ENCODE measurements at places on chromosomes 6 and 20.

DNA sequence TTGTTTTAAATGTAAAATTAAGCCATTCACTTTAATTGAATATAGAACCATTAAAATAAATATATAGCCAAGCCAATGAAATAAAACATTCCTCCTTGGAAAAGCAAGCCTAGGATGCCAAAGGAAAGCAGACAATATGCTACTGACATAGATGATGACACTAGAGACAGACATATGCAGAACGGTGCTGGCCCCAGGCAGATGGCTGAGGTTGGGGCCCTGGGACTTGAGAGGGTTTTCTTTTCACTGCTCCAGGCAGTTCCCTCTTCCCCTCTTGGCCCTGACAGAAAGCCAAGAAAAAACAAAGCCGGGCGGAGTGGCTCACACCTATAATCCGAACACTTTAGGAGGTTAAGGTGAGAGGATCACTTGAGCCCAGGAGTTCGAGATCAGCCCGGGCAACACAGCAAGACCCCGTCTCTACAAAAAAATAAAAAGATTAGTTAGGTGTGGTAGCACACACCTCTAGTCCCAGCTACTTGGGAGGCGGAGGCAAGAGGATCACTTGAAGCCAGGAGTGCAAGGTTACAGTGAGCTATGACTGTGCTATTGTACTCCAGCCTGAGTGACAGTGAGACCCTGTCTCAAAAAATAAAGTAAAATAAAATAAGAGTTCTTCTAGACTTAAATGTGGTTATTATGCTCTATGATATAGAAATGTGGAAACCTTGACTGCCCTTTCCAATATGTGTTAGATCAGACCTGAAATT, 31.2 kb downstream of the FASTKD5 start:
- DNase-seq: no peak

DNA sequence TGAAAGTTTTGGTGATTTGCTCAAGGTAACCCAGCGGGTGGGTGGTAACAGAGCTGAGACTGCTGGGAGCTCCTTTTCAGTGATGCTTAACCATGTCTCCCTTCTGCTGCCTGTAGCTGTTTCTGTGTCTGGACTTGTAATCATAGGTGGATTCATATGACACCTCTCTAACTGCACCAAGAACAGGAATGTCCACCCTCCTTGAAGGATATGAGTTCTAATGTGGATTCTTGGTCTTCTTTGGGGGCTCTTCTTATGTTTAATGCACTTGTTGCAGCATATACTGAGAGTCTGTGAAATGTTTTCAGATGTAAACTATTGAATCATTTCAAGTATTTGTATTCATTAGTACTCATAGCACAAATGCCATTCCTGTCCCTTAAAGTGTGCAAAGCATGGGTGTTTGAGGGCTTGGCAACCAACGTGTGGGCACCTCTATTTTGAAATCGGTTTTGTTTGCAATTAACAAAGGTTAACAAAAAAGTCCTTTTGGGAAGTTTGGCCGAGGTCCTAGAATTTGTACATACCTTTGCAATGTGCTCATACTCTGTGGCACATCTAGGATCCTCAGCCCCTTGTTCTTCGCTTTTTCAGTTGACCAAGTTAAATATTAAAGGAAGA, 138.0 kb downstream of the SOX4 start:
- no peak for DNase-seq

DNA sequence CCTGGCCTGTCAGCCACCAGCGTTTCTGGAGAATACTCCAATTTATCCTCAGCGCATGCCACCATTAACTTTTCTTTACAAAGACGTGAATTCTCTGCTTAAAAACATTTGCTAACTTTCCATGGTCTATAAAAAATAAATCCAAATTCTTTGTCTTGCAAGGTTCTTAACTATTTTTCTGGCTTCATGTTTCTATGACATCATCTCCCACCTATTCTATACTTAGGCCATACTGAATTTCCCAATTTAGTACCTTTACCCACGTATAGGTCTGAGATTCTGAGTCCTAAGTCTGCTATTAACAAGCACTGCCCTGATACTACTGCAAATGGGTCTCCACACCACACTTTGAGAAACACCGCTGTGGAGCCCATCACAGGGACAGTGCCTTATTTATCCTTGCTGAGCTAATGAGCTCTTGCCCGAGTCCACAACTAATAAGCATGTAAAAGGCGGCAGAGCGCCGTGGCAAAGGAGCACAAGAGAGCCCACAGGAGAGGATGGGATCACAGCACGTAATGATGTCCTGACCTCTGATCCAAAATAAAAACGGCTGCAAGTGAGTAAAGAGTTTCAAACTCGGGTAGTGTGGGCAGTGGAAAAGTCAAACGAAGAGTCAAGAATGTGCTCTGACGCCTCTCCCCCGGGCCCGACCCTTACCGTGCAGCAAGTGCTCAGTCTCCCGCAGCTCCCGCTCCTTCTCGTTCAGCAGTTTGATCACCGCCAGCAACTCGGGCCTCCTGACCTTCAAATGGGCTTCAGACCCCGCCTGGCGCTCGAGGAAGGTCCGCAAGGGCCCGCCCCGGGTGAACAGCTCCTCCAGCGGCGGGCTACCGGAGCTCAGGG, 519 bp downstream of the MTRF1L start:
- DNase-seq: peak; percentile 32

- no peak for DNase-seq
Observed at GRCh38 chr20:64180673-64181072, 16.4 kb downstream of the MYT1 start.

DNA sequence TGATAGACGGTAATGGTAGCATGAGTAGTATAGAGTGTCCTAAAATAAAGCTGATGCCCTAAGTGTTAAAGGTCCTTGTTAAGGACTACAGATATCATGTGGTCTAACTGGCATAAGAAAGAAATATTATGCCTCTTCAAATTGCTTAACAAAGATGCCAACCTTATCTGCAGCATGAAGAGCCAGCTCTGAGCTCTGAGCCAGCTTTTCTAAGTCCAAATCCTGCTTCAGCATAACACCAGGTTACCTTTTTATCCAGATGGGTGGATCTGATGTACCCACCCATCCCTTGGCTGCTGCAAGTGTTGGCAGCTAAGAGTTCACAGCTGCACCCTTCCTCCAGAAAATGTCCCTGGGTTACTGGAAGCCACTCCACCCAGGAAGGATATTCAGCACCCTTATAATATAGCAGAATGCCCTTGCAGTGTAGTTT, 83.8 kb downstream of the TENT5A start:
- DNase-seq: no peak

DNA sequence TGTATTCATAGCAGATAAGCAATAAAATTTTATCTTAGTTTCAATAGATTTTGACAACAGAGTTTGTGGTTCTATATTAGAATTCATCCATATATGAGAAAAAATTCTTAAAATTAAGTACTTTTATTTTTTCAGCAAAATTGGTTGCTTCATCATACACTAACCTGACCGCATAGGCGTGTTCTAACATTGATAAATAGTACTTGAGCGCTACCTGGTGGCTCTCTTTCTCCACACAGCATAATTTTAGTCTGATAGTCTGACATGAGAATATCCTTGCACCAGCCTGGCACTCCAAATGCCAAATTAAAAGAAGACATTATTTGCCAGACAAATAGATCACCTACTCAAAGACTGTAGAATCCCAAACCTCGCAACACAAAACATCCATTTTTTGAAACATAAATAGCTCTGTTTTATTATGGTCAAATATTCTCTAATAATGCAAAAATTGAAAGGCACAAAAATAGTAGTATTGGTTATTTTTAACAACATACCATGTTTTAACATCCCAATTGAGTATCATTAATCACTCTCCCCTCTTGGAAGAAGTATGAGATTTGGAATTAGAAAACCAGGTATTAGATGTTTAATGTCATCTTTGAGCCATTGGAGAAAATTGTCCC, 33.0 kb upstream of the FILIP1 start:
- DNase-seq: peak; percentile 59

- peak; percentile 29 for DNase-seq
Observed at GRCh38 chr6:142478117-142478516, 176.3 kb downstream of the ADGRG6 start.

DNA sequence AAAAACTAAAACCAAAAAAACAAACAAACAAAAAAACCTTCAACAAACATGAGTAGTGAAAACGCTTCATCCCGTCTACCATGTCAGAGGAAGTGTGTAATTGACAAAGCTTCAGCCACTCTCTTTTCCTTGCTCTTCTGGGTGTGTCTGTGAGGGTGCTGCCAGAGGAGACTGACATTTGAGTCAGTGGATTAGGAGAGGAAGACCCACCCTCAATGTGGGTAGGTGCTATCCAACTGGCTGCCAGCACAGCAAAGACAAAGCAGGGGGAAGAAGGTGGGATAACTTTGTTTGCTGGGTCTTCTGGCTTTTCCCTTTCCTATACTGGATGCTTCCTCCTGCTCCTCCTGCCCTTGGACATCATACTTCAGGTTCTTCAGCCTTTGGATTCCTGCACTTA, 145.6 kb downstream of the TASP1 start:
- DNase-seq: no peak

DNA sequence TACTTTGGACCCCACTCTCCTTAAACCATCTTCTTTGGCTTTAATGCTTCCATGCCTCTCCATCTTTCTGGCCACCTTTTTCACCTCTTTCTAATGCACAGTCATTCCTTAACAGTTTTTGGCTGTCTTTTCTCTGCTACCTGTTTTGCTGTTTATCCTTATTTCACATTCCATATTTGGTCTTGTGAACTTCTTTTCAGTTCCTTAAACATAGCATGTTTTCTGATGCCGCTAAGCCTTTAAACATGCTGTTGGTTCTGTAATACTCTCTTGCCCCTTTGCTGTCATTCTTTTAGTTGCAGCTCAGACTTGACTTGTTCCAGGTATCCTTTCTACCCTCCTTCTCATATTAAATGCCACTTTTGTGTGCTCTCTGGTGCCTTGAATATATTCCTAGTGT, 35.8 kb downstream of the TOP1 start:
- no peak for DNase-seq

- DNase-seq: no peak
Observed at GRCh38 chr20:24989162-24989561, 3.4 kb downstream of the APMAP start.

DNA sequence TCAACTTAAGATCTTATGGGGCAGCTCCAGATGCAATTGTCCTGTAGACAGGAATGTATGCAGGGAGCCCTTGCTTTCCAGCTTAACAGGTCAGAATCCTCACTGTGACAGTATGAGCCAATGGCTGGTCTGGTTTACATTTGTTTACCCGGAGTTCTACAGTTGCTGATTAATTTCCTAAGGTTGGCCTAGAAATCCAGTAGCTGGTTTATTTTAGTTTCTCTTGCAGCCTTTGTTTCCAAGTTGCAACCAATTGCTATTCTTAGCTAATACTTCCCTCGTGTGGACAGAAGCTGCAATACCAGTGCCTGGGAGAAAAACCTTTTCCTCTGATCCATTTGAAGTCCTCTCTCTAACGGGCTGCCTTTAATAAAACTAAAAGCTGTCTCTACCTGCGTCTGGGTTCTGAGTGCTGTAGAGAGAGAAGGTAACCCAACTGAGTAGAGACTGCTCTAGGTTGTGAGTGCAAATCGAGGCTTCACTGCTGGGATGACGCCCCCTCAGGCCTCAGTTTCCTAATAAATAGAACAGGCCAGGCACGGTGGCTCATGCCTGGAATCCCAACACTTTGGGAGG, 45.9 kb downstream of the ZNF217 start:
- DNase-seq: peak; percentile 46
